ENCODE measurements at places on chromosomes 7 and 10.
A peak's percentile ranks its signal among the peaks of the same experiment; 100 is the strongest.

GRCh38 chr7:128791121-128791971, at the start of gene CCDC136:
CCDC136 (plus strand) TSS chr7:128791968; CDS start chr7:128792412, 444 bp downstream.
- peak; percentile 79 for DNase-seq

DNA sequence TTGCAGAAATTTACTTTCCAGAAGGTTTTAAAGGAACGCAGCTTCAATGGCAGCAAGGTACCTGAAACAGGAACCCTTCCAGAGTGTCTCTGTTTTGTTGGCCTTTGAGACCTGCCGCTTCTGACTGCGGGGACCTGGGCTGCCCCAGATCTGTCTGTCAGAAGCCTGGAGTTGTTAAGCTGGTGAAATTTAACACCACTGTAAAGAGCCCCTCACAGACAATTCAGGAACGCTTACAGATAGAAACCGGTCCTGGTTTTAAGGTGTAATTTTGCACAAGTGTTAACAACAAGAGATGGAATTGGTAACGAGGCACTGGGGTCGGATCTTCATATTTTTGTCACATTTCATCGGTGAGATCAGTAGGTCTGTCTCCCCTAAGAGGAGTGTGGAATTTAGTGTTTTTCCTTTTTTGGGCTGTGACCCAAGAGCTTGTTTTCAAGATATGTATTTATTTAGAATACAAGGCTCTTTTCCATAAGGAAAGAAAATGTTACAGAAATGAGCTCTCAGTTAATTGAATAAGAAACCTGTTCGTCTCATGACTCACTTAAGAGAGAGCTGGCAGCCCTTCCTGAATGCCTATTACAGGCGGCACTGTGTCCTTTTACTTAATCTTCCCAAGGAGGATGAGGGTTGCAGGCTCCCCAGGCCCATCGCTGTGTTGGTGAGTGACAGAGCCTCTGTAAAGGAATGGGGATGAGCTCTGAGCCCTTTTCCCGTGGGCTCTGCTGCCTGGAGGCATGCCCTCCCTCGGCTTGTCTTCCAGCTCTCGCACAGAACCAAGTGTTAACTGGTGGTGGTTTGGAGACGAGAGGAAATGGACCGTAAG, 168.7 kb downstream of the CUX1 start:
- DNase-seq: no peak

- no peak for DNase-seq
These were observed 15.7 kb downstream of the DNAJB6 start for GRCh38 chr7:157352516-157352915.

DNA sequence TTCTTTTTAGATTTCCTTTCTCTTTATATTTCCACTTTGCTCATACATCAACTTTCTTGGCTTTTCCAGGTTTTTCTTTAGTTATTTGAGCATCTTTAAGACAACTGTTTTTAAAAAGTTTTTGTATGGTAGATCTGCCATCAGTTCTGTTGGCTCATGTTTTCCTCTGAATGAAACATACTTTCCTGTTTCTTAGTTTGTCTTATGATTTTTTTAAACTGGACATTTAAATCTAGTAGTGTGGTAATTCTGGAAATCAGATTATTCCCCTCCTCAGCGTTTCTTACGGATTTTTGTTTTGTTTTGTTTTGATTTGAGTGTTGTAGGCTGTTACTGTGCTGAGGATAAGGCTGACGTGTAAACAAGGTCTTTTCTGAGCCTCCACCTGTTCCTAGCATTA, 33.8 kb upstream of the ITGB8 start:
- DNase-seq: no peak

DNA sequence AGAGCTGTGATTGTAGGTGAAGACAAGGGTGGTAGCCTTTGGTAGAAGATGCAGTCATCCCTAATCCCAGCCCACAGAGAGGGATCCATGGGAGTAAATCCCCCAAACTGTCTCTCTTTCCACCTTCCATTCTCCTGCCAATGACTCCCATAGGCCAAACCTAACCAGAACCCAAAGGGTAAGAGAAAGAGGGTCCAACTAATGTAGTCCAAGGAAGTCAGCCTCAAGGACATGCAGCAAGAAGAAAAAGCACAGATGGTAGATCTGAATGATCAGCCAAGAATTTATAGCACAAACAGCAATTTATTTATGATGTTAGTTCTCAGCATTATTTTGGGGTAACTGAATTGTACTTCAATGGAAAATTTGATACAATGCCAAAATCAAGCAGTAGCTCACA, 87.7 kb downstream of the ST8SIA6 start:
- DNase-seq: no peak

DNA sequence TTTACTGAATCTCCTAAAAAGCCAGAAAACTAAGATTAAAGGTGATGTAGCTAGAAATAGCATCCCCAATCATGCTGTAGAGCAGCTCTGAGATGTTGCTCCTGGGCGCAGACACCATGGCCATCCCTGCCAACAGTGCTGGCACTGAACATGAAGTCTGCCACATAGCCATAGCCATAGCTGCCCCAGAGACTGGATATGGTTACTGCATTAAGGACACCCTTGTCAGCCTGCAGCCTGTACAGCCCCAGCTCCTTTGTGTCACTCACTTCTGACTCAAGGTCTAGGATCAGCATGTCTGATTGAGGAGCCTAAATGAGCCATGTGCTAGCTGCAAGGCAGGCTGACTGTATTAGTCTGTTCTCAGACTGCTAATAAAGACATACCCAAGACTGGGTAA, 284.6 kb downstream of the RPS24 start:
- peak; percentile 7 for DNase-seq

DNA sequence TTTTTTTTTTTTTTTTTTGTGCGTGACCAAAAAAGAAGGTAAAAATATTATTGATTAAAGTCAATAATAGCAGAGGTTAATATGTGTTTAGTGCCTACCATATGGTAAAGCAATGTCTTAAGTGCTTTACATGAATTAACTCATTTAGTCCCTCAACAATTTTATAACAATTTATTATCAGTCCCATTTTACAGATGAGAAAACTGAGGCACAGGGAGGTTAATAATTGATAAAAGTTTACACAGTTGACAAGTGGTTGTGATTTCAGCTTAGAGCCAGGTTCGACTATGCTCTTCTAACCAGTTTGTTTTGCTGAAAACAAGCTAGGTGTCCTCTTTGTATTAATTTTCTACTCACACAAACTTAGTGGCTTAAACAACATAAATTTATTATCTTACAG, 67.0 kb downstream of the EXOC4 start:
- no peak for DNase-seq

GRCh38 chr10:15052121-15052520, 8.4 kb downstream of the OLAH start:
- no peak for DNase-seq

DNA sequence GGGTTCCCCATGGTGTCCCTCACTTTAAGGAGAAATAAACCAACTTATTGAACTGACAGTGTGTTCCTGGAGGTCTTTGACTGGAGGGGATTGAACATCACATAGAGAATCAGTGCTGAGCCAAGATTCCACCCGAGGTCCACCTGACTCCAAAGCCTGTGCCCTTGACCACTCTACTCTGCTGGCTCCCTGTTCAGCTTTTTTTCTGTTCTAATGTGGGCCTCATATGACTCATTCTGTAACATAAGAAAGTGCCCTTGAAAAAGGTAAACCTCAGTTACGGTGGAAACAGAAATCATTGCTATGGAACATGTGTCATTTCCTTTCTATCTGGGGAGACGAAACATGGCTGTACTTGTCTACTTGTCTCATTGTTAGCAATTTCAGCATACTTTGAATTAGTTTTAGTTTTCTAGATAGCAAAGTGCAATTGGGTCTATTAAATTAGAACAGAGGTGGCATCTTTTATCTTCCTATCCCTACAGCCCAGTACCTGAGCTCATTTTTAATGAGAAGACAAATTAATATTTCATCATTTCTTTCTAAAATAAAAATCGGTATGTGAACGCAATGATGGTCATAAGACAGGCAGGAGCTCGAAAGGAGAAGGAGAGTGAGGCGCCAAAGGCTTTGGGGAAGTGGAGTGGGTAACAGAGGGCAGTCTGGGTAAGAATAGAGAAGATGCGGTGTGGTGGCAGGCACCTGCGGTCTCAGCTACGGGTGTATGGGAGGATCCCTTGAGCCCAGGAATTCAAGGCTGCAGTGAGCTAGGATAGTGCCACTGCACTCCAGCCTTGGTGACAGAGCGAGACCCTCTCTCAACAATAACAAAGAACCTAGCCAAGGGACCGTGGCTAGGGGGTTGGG, 1.5 kb downstream of the GSDME start:
- DNase-seq: no peak

- no peak for DNase-seq
These were observed 77.3 kb downstream of the SEMA3A start for GRCh38 chr7:84117304-84117703.

DNA sequence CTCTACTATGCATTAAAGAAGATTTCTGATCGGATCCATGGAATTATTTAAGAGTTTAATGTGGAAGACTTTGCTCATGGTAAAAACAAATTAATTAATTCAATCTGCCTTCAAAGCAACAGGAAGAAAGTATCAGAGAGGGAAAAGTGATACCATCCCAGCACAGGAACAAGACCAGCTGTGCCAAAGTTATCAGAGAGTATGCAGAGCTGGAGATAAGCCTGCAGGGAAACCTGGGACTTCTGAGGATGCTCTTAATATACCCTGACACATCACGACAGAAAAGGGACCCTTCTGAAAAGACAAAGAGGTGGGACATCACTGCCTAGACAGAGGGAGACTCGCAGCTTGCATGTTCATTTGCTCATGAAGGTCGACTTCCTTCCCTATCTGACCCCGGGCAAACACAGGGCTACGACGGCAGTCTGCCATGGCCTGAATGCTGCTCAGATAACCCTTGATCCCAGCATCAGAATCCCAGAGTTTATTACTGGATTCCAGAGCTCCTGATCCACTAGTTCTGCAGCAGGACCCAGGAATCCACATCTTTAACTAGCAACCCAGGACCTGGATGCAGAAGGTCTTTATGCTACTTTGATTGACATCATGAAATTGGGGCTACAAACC, 29.5 kb downstream of the FAM171A1 start:
- no peak for DNase-seq

DNA sequence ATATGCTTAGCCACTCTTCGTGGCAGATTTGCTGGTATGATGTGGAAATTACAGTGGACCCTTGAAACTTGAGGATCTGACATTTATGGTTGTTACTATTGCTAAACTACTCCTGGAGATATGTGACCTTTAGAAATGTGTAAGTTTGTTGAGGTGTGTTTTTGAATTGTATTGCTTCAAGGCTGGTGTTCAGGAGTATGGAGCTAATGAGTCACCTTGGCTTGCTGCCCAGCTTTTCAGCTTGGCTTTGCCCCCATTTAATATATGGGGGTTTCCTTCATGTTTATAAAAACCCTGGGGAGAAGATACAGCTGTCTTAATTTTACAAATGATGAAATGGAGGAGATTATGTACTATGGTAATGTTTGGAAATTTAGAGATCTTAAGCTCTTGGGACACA, 11.6 kb downstream of the HBP1 start:
- DNase-seq: no peak

DNA sequence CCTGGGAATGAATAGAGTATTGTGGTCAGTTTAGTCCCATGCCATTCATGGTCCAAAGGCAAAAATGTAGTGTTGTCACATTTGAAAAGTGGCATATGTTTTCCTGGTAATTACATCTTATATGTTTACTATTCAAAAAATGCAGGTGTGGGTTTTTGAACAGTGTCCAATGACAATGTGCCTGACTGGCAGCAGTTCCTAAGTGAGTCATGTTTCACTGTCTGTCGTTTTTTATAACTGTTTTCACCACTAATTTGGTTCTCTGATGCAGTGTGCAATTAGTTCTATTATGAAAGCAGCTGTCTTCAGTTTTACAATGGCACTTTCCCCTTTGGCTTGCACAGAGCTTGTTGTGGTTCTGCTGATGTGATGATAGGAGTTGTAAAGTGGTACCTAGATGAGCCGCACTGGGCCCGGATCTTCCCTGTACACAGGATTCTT, 162.3 kb downstream of the SEM1 start:
- no peak for DNase-seq

- DNase-seq: no peak
These were observed 39.0 kb downstream of the TRRAP start for GRCh38 chr7:98917331-98917730.

DNA sequence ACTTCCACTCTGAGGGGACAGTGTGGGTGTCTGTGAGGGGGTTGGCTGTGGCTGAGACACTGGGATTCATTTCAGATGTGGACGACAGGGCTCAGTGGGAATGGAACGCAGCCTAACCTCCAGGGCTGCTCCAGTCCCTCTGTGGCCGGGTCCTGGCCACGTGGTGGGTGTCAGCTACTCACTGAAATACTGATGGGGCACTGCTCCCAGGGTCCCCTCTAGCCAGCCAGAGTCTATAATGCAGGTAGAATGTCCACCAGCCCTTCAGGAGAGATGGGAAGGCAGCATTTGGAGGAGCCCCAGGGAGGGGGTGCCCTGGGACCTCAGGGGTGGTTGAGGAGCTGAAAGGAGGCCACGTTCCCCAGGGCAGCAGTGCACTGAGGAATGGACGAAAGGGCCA, 87.2 kb upstream of the LANCL2 start:
- DNase-seq: no peak

- DNase-seq: no peak
These were observed 76.7 kb upstream of the VKORC1L1 start for GRCh38 chr7:65796205-65796604.

DNA sequence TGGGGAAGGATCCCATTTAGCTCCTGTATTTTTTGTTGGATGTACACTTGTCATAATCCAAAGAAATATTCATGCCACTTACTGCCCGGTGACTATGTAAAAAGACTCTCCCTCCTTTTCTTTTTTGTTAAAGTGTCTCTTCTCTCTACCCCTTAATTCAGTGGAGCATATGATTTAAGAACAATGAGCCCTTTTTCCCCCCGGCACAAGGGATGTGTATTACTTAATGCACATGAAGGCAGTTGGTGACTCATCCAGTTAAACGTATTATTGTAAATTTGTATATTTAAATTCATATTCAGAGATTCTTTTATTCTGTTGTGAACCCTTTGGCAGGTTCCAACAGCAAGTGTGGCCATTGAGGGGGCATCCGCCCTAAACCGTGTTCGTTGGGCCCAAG, 241.9 kb downstream of the SLC25A13 start:
- no peak for DNase-seq

GRCh38 chr7:80819503-80819902, 99.3 kb downstream of the SEMA3C start:
- no peak for DNase-seq

DNA sequence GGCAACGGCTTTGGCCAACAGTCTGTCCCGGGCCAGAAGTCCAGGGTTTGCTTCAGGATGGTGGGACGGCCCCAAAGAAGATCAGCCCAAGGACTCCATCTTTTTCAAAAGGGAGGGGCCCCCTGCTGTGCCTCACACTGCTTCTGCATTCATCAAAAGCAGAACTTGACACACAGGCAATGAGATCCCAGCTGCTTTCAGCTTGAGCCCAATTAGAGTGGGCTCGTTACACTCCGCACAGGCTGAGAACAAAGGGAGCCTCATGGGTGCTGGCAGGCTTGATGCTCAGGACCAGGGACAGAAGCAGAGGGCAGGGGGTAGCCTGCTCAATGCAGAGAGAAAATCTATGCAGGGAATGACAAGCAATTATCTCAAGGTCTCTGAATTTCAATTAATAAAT, 45.5 kb downstream of the VOPP1 start:
- DNase-seq: no peak
